ENCODE measurements at places on chromosomes 2 and 18.

- no peak for DNase-seq
Measured at GRCh38 chr2:101679801-101680487, 17.6 kb upstream of the MAP4K4 start.

DNA sequence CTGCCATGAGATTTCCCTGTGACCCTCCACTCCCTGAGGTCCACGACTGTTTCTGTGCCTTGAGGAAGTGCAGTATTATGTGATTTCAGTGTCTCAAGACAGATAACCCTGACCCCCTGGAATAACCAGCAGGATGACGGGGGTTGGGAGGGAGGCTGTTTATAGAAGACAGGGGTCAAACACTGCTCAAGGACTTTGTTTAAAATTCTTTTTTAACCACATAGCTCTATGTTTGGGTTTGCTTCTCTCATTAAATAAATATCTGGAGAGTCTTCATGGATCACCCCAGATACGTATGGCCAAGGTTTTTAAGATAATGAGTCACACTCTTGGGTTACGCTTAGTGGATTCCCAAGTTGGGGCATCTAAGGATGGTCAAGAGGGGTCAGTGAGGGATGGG is 523.8 kb upstream of the TNP1 start:
- no peak for DNase-seq

- DNase-seq, result no peak
Measured at GRCh38 chr2:168667156-168667555, 135.3 kb upstream of the NOSTRIN start.

DNA sequence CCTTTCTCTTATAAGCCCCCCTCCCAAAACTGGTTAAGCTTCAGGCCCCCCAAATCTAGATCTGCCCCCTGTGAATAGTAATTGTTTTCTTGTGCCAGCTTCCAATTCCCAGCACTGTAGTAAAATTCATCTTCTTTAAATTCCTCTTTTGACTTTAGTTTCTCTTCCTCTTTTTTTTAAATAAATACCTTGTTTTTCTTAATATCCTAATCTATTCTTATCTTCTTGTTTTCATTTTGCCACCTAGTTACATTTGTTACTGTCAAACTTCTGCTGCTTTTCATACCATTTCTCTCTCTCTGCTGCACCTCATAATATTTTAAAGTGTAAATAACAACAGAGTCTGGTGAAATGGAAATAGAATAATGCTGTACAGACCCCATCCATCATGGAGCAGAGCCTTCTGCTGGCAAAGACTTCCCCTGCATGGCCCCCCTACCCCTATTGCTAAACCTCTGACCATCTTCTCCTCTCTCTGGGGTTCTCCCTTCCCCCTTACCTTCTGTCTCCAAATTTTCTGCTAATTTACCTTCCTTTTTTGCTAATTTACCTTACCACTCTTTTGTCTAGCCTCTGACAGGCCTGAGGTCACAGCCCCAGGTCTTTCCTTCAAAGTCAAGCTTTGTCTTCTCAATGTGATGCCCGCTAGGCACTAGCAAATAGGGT is 94.9 kb upstream of the PAPOLG start:
- DNase-seq, result no peak

DNA sequence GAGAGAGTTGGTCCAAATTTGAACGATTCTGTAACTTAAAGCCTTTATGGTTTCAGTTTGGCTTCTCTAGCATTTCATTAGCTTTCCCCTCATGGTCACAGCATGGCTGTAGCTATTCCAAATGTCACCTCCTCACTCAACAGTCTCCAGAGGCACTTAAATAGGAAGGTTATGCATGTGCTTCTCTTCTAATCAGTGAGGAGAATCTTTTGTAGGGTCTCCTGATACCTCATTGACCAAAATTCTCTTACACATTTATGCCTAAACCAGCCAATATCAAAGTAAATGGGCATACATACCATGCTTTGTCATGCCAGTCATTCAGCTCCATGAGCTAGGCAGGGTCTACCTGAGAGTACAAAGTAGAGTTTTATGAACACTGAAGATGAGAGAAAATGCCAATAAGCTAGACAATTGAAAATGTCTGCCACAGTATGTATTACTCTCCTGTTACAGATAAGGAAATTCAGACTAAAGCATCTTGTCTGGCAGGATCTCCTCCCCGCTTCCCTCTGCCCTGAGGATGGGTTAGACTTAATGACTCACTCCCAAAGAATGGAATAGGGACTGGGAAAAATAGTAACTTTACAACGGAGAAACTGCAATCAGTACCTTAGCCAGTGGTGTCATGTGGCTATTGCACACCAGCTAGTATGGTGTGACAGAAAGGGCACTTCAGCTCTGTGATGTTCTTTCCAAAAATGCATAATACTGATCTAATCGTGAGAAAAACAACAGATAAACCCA is 15.4 kb downstream of the DSG2 start:
- DNase-seq, result no peak
